ENCODE measurements at places on chromosomes 5 and 9.

DNA sequence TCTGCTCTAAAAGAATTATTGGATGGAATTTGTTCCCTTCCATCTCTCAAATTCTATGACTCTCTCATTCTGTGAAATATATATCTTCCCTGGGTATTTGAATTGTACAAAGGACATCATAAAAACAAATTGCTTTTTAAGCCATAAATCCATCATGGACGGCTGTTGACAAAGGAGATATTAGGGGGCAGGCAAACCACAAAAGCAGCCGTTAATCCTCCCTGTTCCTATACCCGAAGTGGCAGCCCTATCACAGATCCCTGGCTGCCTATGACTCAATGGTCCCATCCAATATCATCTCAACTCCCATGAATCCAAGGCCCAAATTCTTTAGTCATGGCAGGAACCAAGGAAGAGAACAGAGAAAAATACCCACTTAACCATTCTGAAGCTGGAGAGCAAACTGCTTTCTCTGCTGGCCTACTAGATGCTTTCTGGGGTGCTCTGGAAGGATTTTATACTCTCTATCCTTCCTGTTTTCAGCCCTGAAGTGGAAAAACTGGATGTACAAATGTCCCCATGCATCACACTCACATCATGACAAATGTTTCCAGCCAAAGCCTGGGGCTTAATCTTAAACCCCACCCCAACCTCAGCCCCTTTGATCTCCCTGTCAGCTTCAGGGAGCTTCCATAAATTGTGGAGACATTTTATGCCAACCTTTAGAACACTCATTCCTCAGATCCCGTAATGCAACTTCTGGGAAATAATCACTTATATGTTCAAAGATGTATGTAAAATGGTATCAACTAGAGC is 59.5 kb downstream of the FAM114A2 start:
- DNase-seq, result no peak

GRCh38 chr9:77440057-77440456 is 208.1 kb downstream of the GNA14 start:
- no peak for DNase-seq

- no peak for DNase-seq
Observed at GRCh38 chr5:159903131-159903530, 13.2 kb upstream of the ADRA1B start.

DNA sequence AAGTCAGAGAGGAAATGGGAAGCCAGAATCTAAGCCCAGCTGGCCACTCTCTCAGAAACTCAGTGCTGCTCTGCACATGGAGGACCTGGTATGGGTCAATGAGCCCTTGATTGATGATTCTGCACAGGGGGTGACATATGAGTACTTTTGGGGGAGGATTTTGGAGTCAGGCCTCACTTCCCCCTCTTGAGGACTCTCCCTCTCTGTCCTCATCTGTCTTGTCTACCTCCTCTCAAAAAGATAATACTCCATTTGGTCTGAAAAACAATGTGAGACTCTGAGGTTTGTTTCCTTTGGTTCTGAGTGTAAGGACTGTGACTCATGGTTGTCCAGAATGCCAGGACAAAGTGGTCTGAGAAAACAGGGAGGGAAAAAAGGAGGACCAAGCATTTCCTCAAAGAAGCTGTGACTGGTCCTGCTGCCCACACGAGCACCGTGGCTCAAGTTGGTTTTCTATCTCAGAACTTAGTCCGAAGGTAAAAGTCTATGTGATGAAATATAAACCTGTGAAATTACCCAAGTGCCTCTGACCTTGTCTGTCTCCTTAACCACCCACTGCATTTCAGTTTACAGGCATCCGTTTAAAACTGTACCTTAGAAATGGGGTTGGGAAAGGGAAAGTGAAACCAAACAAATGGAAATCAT is 11.1 kb downstream of the TTC39B start:
- DNase-seq, result no peak

Measured in T47D (cell line).